ENCODE measurements at places on chromosomes 1 and 21. TPM values are rescaled to one million over a fixed set of nuclear protein-coding genes. Genes with fewer than 3 reads are reported as not detected.

- H3K4me3 ChIP-seq: no peak overlapping the region
- peaks cover 17% of the 10 kb centered on the region for H3K36me3 ChIP-seq
- peaks cover 25% of the 10 kb centered on the region for H3K4me1 ChIP-seq
- no peak for DNase-seq
- no peaks in the 10 kb centered on the region for H3K27me3 ChIP-seq
These were observed 56.1 kb downstream of the SKI start for GRCh38 chr1:2283991-2284895.

DNA sequence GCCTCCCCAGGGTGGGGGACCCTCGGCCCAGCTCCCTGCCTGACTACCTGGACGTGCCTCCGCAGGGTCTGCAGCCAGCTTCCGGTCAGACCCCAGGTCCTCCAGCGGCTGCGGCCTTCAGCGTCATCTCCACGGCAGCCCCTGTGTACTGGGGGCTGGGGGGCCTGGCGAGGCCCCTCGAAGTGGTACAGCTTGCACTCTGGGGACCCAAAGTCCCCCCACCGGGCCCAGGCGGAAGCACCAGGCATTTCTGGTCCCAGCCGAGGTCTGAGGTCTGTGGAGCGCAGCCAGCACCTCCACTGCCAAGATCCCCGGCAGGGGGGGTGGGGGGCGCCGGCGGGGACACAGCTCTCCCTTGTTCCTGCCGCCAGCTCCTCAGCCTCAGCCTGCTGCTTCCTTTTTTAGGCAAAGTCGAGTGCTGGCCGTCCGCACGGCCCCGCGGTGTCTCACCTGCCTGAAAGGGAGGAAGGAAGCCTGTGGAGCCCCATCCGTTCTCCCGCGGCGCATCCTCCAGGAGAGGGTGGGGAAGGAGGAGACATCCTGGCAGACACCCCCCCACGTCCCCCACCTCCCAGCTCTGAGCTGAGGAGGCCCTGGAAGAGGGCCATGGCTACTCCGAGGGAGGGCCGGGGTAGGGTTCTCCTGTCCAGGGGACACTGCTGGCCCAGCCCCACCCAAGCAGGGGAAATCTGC is 1.2 kb upstream of the VWA1 start:
- no peak overlapping the region for H3K4me3 ChIP-seq
- H3K27ac ChIP-seq: no peak overlapping the region
- peaks cover 40% of the 10 kb centered on the region for H3K27me3 ChIP-seq
- peak; percentile 43 for DNase-seq

DNA sequence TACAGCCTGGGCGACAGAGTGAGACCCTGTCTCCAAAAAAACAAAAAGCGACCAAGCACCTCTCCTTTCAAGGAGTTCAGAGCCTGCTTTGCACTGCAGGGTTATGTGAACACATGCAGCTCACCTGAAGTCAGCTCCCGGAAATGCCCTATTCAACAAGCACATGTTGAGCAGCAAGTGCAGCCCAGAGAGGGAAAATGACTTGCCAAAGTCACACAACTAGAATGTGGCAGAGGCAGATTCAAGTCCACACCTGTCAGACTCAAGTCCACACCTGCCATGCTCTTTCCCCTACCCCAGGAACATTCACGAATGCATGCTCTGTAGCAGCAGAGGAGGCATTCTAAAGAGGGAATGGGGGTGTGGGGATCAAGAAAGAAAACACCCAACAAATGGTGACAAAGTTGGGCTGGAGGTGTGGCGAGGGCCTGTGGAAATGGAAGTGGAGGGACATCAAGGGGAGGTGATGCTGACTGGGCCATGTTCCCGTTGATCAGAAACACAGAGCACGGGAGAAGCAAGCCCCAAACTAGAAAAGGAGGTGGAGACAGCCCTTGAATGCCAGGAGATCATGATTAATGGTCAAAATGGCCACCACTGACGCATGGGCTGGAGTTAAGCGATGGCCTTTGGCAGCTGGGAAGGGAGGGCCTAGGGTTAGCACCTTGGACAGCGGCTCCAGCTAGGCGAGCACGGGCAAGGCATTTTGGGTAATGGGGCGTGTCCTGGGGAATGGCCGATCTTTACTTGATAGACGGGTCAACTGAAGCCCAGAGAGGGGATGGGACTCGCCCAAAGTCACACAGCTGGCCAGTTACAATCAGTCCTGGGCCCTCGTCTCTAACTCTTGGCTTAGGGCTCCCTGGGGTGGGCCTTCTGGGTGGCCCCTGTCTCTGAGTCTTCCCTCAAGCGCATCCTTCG is 21.5 kb downstream of the RAP1GAP start:
- peaks cover 13% of the 10 kb centered on the region for H3K4me1 ChIP-seq
- peaks cover 57% of the 10 kb centered on the region for H3K27me3 ChIP-seq
- peak; percentile 50 for DNase-seq
- H3K36me3 ChIP-seq: no peaks in the 10 kb centered on the region
- no peak overlapping the region for H3K27ac ChIP-seq

GRCh38 chr1:210123383-210123782 is 109.2 kb upstream of the SERTAD4 start:
- DNase-seq: no peak
- peaks cover 5% of the 10 kb centered on the region for H3K27me3 ChIP-seq
- H3K4me1 ChIP-seq: no peaks in the 10 kb centered on the region
- H3K27ac ChIP-seq: no peak overlapping the region
- no peak overlapping the region for H3K4me3 ChIP-seq

DNA sequence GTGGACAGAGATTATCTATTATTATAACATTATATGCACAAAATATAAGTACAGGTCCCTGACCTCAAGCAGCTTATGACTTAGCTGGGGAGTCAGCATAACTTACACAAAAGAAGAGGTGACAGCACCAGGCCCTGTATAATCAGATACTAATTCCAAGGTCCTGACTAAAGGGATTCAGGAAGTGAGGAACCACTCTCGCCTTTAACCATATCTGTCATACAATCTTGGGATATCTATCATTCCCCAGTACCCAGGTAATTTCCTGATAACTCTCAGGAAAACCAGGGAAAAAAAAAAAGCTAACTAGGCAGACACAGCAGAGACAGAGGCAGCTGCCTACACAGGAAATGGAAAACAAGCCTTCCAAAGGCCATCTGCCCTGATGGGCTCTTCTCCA is 78.5 kb upstream of the CAMK1G start:
- no peaks in the 10 kb centered on the region for H3K4me1 ChIP-seq
- H3K36me3 ChIP-seq: no peaks in the 10 kb centered on the region
- DNase-seq: no peak
- H3K27ac ChIP-seq: no peak overlapping the region
- H3K27me3 ChIP-seq: peaks cover 15% of the 10 kb centered on the region
- H3K4me3 ChIP-seq: no peak overlapping the region

DNA sequence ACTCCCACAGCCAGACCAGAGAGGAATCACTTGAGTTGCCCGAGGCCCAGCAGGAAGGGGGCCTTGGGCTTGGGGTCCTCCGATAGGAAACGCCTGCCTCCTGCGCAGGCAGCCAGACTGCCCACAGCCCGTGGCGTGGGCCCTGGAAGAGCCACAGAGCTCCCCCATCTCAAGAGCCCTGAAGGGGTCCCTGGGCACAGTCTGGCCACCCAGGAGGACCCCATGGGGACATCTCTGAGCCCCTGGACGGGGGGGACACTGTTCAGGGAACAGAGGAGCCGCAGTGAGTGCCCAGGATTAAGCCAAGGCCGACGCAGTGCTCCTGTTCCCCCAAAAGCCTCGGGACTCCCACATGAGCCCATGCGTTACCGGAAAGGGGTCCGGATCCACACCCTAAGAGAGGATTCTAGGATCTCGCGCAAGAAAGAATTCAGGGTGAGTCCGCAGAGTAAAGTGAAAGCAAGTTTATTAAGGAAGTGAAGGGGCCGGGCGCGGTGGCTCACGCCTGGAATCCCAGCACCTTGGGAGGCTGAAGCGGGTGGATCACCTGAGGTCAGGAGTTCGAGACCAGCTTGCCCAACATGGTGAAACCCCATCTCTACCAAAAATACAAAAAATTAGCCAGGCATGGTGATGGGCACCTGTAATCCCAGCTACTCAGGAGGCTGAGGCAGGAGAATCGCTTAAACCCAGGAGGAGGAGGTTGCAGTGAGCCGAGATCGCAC is 38.1 kb upstream of the LBR start:
- no peaks in the 10 kb centered on the region for H3K27me3 ChIP-seq
- no peaks in the 10 kb centered on the region for H3K36me3 ChIP-seq

GRCh38 chr21:15446223-15446622 is 283.6 kb upstream of the USP25 start:
- peaks cover 5% of the 10 kb centered on the region for H3K36me3 ChIP-seq
- DNase-seq: no peak
- no peak overlapping the region for H3K27ac ChIP-seq
- H3K4me1 ChIP-seq: peaks cover 9% of the 10 kb centered on the region
- H3K27me3 ChIP-seq: no peaks in the 10 kb centered on the region

DNA sequence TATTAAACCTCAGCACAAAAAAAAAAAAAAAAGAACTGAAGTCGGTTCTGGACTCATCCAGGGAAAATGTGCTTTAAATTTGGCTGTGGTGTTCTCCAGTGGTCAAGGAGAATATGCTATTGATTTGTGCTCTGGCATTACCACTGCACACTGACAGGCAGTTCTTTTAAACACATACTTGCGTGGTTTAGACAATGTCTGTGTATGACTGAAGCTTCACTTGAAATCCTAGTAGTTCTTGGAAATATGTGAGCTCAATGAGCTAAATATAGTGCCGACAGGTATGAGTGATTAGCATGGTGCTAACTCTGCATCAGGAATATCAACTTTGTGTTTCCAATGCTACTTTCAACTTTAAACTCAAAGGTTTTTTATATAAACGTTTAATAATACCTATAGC is 415.6 kb downstream of the SMYD3 start:
- H3K36me3 ChIP-seq: peaks cover 39% of the 10 kb centered on the region
- peaks cover 4% of the 10 kb centered on the region for H3K4me1 ChIP-seq
- no peak overlapping the region for H3K4me3 ChIP-seq

- peaks cover 11% of the 10 kb centered on the region for H3K4me1 ChIP-seq
- DNase-seq: no peak
- peaks cover 3% of the 10 kb centered on the region for H3K36me3 ChIP-seq
These were observed 140.6 kb downstream of the SYT2 start for GRCh38 chr1:202569393-202570322.

- H3K36me3 ChIP-seq: peaks cover 2% of the 10 kb centered on the region
- H3K27me3 ChIP-seq: peaks cover 81% of the 10 kb centered on the region
- no peak overlapping the region for H3K4me3 ChIP-seq
- DNase-seq: no peak
- H3K27ac ChIP-seq: no peak overlapping the region
These were observed 13.8 kb upstream of the SIM2 start for GRCh38 chr21:36684957-36685714.

DNA sequence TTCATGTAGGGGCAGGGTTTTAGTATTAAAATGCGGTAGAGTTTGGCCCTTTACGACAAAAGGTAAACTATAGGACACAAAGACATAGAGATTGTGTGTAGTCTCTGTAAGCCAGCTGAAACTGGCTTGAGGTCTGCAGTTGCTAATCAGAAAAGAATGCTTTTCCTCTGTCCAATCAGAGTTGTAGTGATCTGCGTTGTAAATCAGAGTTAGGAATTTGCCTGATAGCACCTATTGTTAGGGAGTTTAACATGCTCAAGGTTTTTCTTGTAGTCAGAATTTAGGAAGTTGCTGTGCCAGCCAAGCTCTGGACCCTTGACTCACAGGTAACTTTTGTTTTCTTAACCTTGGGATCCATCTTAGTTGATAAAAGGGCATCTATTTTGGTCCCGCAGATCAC is 61.2 kb upstream of the VTCN1 start:
- H3K4me1 ChIP-seq: no peaks in the 10 kb centered on the region
- DNase-seq: no peak
- H3K4me3 ChIP-seq: no peak overlapping the region

DNA sequence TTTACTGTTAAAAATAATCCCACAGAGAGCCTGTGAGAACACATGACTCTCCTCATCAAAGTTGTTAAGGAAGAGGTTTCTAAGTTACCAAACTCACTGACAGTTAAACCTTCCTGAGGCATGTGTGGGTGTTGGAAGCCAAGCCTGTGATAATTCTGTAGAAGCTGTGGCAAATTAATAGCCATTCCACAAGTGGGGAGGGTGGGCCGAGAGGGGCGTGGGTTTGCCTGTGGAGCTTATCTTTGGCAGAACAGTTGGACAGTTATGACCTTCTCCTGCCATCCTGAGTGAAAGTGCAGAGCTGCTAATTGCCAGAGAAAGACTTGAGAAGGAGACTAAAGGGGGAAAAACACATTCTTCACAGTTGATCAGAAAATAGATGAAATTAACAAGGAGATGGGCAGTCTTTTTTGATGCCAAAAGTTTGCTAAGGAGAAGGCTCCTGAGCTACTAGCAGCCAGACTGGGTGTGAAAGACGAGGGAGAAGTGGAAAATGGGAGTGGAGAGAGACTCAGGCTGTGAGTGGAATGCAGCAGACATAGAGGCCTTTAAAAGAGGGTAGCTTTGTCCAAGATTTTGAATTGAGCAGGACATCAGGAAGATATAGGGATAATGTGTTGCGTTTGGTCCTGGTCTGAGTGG is 1.6 kb upstream of the PLA2G2C start:
- H3K27me3 ChIP-seq: peaks cover 35% of the 10 kb centered on the region
- peaks cover 36% of the 10 kb centered on the region for H3K4me1 ChIP-seq
- H3K36me3 ChIP-seq: peaks cover 4% of the 10 kb centered on the region
- peak overlapping the region; percentile 34 for H3K27ac ChIP-seq
- DNase-seq: no peak
- no peak overlapping the region for H3K4me3 ChIP-seq

GRCh38 chr1:33986390-33987095 is 122.7 kb downstream of the HMGB4 start:
- no peaks in the 10 kb centered on the region for H3K36me3 ChIP-seq
- no peak for DNase-seq
- H3K4me1 ChIP-seq: no peaks in the 10 kb centered on the region
- H3K27me3 ChIP-seq: peaks cover 10% of the 10 kb centered on the region
- H3K4me3 ChIP-seq: no peak overlapping the region

GRCh38 chr1:104878203-104878909 is 1128.7 kb downstream of the AMY1C start:
- H3K36me3 ChIP-seq: no peaks in the 10 kb centered on the region
- no peak overlapping the region for H3K27ac ChIP-seq
- no peak overlapping the region for H3K4me3 ChIP-seq
- H3K4me1 ChIP-seq: no peaks in the 10 kb centered on the region
- no peaks in the 10 kb centered on the region for H3K27me3 ChIP-seq
- DNase-seq: no peak

The CD160 gene
- total RNA-seq: 14.2 TPM

The C1orf87 gene
- total RNA-seq: not detected

The RWDD3 gene
- 16.4 TPM for total RNA-seq

The OR2L13 gene
- not detected for total RNA-seq

The GDAP2 gene
- 21.3 TPM for total RNA-seq

The CD1D gene
- total RNA-seq: not detected

The OR10J5 gene
- not detected for total RNA-seq

All from activated naive CD8-positive, alpha-beta T cell treated with anti-CD3 and anti-CD28 coated beads for 36 hours (primary cell).